ENCODE measurements at places on chromosomes 4 and X. TPM values are rescaled to one million over a fixed set of nuclear protein-coding genes. Genes with fewer than 3 reads are reported as not detected.

EFHC2 gene
- 0.12 TPM for total RNA-seq

TKTL2 gene
- not detected for total RNA-seq

UGT2B11 gene
- total RNA-seq: not detected

GRIA3 gene
- under 0.01 TPM for total RNA-seq

TMEM35A gene
- total RNA-seq: 4.4 TPM

All from pericardium fibroblast (primary cell).